ENCODE measurements at places on chromosomes 5 and 9.

DNA sequence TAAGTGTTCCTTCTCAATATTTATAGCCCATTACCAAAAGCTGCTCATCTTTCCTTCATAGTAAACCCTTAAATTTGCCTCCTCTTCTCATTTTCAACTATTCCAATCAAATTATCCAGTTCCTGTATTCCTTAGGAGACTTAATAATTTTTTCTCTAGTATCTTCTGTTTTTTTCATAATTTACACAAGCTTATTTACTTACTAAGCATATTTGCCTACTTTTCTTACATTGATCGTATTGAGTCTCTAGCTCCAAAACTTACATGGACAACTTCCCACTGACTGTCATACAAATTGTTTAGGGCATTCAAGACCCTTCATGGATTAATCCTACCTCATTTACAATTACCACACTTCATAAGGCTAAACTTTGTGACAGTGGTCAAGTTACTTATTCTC lies 3.6 kb downstream of the CERT1 start:
- DNase-seq: no peak

- no peak for DNase-seq
Measured at GRCh38 chr9:126017758-126018157, 270.6 kb downstream of the PBX3 start.

DNA sequence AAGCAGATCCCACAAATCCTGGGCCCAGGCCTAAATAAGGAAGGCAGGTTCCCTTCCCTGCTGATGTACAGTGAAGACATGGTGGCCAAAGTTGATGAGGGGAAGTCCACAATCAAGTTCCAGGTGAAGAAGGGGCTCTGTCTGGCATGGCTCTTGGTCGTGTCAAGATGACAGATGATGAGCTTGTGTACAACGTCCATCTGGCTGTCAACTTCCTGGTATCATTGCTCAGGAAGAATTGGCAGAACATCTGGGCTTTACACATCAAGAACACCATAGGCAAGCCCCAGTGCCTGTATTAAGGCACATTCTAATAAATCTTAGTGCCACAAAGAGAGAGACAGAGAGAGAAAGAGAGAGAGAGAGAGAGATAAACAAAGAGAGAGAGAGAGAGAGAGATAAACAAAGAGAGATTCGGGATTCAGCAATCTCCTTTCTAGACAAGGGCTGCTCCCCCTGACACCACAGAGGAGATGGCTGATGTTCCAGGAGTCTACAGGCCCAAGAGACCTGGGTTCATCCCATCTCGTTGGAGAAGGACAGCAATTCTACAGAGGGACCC lies 45.5 kb upstream of the HSPA9 start:
- DNase-seq: no peak

DNA sequence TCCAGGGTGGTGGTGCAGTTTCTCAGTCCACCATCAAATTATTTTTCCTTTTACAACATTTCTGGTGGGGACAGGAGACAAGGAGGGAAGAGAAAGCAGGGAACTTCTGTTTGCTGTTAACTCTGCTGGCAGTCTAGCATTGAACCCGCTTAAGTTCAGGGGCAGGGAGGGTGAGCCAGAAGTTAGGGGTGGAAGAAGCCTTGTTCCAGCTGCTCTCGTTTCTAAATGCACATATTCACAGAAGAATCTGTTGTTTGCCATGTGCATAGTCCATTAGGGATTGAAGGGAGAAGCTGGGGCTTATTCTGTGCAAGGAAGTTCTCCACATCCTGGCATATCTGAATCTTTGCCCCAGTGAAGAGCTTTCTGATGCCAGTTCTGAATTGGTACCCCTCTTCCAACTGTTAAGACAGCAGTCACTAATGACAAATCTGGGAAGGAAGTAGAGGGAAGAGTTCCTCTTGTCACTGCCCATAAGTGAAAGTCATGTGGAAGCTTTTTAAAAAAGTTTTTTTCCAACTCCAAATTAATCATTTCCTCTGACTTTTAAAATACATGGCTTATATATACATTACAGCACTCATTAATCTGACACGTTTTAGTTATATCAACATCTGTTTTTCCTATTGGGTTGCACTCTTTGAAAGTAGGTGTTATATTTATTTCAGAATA lies 32.6 kb upstream of the ACOT12 start:
- no peak for DNase-seq

DNA sequence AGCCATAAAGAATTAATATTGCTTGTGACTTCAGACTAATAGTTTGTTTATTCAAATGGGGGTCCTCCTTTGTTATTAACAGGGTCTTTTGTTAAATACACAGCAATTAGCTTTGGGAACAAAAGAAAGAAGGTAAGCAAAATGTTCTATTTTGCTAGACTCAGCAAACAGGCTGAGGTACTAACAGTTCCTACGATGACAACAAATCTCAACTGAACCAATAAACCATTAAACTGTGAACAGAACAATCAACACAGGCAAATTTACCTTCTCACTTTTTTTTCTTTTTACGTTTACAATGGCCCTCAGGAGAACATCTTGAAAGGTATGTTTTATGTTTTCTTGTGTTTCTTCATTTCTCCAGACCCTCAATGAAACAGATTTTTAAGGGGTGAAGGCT lies 207.2 kb downstream of the NFIB start:
- DNase-seq: no peak

GRCh38 chr5:38420691-38421390 lies 135.6 kb downstream of the LIFR start:
- DNase-seq: no peak

GRCh38 chr5:2196989-2197619 lies 314.4 kb upstream of the IRX4 start:
- no peak for DNase-seq

- no peak for DNase-seq
Measured at GRCh38 chr9:14260101-14260500, 53.8 kb downstream of the NFIB start.

DNA sequence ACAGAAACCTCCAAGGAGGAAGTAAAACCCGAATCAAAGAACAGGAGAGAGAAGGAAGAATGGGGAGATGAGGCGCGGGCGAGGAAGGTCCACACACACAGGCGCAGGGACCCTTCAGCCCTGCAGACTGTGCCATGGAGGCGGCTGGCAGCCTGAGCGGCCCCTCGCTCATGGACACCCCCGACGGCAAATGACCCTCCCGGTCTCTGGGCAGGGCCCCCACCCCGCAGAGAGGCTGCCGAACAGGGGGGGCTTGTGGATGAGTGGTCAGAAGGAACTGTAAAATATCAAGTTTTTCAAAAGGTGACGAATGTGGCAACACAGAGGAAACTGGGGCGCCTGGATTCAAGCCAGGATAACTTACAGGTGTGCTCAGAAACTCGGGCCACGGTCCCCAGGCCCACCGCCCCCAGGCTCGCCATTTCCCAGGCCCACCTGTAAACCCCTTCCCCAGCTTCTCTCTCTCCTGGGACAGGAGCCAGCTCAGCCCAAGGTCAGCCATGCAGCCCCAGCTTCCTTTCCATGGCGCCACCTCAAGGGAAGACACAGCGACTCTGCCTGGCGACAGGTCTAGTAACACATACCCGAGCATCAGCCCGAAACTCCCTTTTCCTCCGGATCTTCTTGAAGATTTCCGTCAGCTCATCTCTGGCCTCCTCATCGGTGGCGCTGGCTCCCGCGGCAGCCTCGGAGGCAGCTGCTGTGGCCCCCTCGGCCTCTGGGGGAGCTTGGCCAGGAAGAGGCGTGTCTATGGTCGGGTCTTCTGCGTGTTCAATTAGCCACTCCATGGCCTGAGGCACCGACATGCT lies 16.5 kb downstream of the UBAC1 start:
- DNase-seq: no peak

- DNase-seq: no peak
Measured at GRCh38 chr5:59542306-59542705, 351.2 kb downstream of the PDE4D start.

DNA sequence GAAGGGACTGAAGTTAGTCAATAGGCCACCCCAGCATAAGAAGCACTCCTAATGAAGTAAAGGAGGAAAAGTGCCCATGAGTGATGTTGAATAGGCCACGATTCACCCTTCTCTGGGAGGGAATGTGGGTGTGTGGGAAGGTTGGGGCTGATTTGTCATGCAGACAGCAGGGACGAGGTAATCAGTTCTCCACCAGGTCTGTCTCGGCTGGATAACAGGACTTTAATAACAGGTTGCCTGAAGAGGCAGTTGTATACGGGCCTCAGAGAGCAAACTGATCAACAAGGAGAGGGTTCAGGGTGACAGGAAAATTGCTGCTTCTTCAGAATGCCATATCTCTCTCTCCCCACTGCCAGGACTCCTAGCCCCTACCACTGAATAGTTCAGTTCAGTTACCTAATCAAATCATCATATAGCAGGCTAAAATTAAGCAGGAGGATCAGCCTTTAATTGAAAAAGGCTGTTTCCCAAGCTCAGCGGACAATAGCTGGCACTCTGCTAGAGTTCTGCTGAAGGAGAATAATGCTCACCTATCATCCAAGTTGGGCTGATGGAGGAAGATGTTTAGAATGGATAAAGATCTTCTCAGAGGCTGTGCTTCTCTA lies 43.6 kb upstream of the SMIM32 start:
- no peak for DNase-seq

DNA sequence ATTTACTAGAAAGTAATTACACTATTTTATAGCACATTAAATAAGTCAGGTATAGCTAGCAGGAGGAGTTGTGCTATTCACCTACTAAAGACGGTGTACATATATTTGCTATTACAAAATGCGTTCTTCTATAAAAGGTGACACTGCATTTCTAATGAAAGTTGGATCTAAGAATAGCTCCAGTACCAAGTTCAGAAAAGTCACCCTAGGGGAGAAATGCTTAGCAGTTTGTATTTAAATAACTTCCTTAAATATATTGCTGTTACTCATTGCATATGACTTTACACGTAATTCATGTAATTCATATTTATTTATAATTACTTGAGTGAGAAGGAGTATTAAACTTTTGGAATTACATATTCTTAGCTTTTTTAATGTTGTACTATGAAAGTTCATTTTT lies 7.0 kb upstream of the SUB1 start:
- DNase-seq: no peak

DNA sequence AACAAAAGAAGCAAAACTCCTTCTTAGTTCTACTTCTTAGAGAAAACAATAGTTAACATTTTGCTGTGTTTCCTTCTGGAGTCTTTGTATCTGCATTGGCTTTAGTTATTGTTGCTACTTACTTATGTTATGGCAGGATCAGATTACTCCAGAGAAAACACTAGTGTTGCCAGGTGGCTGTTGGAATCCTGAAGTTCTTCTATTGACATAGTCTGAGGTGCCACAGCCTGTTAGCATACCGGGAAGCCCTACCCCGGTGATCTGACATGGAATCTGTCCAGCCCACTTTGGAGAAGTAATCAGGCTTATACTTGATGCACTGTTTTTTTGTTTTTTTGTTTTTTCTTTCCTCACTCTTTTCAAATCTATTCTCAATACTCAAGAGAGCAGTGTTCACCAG lies 68.5 kb upstream of the CEP78 start:
- no peak for DNase-seq

DNA sequence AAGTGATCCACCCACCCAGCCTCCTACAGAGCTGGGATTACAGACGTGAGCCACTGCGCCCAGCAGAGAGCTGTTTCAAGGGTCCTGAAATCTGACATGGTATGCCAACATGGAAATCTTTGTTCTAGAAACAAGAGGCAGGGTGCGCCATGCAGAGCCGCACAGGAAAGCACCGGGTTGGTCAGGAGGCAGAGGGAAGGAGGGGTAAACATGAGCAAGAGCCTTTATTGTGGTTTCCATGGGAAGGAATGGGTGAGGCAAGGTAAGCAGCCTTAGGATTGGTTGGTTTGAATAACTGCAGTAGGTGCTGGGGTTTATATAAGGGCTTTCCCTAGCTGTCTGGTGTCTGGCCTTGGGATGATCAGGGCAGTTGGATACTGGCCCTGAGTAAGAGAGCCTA lies 5.5 kb upstream of the EXOSC2 start:
- DNase-seq: no peak

DNA sequence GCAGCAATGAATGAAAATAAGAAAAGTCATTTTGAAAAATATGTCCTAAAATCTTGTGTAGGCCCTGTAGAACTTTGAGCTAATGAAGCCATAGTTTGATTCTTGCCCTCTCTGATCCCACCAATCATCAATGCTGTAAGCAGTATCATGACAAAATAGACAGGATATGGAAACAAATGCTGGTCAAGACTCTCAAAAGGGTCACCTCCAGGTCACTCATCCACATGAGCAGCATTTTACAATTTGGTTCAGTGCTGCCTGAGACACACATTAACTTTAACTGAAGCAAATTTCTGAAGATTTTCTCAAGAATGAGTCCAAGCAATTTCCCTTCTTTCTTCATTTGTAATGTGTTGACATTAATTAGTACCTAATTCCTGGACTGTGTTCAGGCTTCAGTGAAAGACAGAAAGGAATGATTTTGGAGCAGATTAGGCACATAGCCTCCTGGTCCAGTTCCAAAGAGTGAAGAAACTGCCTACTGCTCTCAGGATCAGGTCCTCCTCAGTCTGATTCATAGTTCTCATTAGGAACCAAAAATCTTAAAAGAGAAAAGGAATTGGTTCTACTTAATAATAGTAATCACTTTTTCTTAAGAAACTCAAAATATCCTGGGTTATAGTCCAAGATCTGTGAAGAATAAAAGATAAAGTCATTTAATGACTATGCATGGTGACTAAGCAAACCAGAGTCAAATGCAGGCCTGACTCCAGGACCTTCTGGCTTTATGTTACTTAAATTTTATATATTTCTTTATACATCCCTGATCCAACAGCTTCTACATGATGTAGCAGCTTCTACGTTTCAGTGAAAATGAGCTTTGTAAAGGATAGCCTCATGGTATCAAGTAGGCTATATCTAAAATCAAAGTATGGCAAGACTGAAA lies 192.1 kb upstream of the RGMB start:
- peak; percentile 77 for DNase-seq

DNA sequence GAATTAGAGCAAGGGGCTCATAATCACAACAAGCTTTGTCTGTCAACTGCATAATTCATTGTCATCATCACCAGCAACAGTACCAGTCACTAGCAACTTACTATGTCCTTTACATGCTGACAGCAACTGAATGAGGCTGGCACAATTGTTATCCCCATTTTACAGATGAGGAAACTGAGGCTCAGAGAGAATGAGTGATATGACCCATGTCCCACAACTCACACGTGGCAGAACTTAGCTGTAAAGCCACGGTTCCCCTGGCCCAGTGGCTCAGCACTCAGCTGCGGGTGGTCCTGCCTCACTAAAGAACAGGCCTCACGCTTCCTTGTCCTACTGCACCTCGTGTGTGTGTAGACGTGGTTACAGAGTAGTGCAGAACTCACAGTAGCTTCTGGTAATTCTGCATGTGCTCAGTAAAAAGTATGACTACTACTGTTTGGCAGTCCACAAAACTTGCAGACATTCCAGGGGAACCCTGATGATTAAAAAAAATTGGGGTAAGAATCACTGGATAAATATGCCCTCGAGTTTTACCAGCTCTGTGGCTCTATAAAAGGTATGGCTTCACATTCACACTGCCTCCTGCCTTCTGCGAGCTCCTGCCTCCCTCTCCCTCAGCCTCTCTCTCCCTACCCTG lies 30.2 kb downstream of the AFAP1L1 start:
- no peak for DNase-seq

GRCh38 chr9:129442803-129443511 lies 177.9 kb downstream of the C9orf50 start:
- no peak for DNase-seq

Data from GM04503 (cell line).